ENCODE measurements at places on chromosomes 1 and 21.

- no peak for DNase-seq
Observed at GRCh38 chr1:187042538-187042937, 213.8 kb downstream of the PLA2G4A start.

DNA sequence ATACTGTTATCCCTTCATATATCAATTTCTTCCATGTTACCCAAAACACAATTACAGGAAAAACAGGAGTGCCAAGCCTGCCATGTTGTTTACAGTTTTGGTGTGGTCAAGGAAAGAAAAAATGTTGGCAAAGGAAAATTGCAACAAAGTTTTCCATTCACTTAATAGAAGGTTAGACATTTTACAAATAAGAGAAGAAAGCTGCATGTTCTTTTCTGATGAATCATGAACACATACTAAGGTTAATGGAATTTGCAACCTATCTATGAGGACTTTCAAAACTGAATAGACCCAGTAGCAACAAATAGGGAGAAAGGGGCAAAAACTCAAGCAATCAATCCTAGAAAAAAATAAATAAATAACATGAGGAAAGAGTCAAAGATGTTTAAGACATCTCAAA, 556.7 kb downstream of the DPYD start:
- DNase-seq = no peak

GRCh38 chr1:7596126-7596965, 174.8 kb upstream of the VAMP3 start:
- DNase-seq = peak; percentile 29

DNA sequence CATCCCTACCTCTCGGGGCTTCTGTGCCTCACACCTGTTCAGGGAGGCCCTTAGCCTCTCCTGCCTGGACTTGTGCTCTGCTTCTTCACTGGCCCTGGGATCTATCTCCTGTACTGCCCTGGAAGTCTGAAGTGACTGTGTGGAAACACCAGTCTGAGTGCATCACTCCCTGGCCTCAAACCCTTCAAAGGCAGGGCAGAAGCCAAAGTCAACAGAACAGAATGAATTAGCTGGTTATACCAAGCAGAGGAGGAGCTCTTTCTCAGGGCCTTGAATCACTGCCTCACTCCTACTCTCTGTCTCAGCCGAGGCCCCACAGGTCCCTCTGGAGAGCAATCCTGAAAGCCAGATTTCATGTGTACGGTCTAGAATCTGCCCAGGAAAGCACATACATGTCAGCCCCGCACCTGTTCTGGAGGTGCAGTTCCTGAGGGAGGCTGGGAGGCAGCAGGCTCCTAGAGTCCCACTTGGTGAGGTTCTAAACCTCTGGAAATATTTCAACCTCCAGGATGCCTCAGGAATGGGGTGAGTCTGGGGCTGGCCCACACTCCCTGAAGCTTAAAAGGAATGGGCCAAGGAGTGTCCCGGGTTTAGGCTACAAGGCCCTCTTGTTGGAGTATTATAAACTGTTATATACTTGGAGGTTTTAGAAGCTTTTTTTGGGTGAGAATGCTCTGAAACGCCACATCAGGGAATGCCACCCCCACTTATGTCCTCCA, 98.3 kb downstream of the ABCA4 start:
- DNase-seq = no peak

DNA sequence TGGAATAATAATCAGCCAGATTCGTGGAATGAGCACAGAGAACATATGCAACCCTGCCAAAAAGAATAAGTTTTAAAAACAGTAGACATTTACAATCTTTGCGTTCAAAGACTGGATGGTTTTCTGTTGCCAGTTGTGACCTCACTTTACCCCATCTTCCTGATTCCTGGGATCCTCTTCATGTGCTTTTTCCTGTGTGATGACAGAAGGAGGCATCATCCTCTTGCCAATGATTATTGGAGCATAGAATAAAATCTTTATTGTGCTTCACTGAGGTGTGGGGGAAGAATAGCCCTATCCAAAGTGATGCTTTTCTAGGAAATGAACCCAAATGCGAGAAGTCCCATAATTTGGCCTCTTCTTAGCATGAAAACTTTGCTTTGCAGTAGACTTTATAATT, 15.0 kb upstream of the BARHL2 start:
- DNase-seq = no peak

- no peak for DNase-seq
Observed at GRCh38 chr21:46428987-46429710, 29.5 kb upstream of the DIP2A start.

DNA sequence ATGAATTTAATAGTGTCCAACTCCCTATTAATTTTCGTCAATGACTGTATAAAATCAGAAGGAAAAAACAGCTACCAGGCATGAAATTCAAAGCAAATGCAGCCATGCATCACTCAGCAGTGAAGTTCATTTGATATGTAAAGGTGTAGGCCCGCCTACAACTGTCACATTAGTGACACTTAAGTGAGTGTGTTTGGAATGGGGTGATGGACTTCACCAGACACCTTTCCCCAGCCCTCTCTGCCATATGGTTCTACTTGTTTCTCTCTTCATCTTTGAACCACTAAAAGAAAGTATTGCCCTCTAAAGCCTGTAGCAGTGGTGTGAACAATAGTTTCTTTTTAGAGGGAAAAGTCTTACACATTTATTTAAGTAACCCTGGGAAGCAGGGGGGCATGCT, 124.0 kb downstream of the SIPA1L2 start:
- DNase-seq = no peak

DNA sequence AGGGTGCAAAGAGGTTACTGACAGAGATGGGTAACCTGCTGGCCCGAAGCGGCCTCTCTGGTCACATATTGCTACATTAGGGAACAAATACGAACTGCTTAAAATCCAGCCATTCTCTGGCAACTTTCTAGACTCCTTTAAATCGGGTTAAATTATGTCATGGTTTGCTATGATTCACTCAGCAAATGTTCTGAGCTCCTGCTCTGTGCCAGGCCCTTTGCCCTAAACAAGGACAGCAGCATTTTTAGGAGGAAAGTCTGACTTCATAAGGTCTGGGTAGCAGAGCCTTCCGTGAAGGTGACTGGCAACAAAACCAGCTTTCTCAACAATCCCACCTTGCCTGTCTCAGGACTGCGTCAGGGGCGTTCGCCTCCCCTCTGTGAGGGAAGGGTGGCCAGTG, 15.4 kb downstream of the ZP4 start:
- no peak for DNase-seq

DNA sequence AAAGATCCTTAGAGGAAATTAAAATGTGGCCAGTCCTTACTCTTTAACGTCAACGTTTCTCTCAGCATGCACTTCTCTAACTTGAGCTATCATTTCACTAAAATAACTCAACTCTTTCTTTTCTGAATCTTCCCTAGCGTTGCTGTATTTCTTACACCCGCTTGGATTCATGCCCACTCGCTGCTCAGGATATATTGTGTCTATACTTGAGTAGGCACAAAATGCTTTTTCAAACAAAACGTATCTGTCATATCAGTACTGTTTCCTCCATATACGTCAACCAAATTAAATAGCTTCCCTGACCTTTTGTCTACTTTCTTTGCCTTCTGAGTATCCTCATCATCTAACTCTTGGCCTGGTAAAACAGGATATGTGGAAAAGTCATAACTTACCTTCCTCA, 549.7 kb downstream of the SMYD3 start:
- no peak for DNase-seq

DNA sequence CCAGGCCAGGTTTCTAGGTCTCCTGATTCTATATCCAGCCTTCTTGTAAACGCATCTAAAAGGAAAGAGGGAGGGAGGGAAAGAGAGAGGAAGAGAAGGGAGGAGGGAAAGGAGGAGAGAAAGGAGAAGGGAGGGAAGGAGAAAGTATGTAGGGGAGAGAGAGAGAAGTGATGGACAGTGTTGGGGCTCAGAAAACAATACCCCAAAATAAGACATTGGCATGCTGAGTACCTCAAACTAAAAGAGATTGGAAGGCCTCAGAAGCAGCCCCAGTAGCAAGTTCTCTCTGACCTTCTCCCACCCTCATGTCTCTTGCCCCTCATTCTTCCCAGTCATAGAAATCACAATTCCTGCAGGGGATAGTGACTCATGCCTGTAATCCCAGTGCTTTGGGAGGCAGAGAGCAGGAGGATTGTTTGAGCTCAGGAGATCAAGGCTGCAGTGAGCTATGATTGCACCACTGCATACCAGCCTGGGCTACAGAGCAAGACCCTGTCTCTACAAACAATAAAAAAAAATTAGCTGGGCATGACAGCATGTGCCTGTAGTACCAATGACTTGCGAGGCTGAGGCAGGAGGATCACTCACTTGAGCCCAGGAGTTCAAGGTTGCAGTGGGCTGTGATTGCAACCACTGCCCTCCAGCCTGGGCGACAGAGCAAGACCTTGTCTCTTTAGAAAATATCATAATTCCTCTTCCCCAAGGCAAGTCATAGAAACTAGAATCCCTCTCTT, 51.2 kb downstream of the DNTTIP2 start:
- DNase-seq = no peak

- DNase-seq = no peak
Observed at GRCh38 chr21:20258542-20258941, 739.7 kb upstream of the NCAM2 start.

- DNase-seq = no peak
Observed at GRCh38 chr1:210698661-210699060, 370.0 kb downstream of the HHAT start.
